Hematopoietic multipotent progenitor cell (in vitro differentiated cells): ENCODE measurements at places on chromosomes 3 and 15.

DNA sequence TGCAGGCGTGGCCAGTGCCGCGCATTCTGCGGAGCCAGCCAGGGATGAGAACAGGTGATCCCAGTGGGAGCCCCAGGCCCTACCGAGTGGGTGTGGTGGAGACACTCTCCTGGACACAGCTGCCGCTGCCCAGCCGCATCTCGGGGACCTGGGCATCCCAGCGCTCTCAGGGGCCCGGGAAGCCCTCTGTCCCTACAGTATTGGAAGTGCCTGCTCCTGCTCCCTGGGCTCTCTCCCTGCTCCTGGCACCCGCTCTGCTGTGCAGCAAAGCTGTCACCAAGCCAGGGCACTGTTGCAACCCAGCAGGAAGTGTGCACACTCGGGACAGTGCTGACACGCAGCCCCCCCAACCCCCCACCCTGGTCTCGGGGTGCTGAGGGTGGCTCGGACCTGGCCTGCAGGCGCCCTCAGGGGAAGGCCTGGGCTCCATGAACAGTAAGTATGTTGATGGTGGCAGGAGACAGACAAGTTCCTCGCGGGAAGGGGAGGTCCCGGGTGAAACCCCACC lies 1177.4 kb upstream of the GBE1 start:
- no peak for DNase-seq

DNA sequence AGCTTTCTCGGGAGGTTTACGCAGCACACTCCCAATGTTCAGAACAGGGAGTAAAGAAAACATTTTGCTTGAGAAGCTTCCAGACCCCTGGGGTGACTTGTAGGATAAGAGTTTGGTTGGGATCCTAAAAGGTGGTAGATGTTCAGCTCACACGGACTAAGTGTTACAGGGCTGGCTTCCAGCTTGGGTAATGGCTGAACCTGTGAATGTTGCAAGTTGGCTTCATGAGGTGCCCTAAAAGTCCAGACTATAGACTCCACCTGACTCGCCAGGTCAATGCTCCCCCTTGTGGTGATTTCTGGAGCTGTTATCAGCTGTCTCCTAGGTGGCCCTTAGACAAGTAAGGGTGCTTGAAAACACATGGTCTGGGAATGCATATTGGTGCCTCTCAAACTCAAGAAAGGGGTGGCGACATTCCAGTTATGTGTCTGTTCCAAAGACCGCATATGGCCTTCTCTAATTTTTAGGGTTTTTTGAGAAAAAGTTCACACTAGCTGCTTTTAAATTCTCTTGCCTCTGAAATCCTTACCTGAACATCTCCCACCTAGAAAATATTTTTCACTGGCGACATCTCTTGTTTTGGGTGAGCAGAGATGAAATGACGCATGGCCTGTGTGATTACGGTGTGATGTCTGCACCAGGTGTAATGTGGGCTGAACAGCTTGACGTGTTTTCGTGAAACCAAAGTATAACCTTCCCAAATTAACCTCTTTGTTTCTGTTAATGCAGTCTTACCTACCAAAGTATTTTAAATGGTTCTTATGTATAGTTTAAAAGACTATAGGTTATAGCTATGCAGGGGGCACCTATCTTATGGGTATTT lies 175.7 kb upstream of the KBTBD8 start:
- peak; percentile 42 for DNase-seq

- no peak for DNase-seq
These were observed 19.2 kb downstream of the LYSMD2 start for GRCh38 chr15:51718219-51718618.

DNA sequence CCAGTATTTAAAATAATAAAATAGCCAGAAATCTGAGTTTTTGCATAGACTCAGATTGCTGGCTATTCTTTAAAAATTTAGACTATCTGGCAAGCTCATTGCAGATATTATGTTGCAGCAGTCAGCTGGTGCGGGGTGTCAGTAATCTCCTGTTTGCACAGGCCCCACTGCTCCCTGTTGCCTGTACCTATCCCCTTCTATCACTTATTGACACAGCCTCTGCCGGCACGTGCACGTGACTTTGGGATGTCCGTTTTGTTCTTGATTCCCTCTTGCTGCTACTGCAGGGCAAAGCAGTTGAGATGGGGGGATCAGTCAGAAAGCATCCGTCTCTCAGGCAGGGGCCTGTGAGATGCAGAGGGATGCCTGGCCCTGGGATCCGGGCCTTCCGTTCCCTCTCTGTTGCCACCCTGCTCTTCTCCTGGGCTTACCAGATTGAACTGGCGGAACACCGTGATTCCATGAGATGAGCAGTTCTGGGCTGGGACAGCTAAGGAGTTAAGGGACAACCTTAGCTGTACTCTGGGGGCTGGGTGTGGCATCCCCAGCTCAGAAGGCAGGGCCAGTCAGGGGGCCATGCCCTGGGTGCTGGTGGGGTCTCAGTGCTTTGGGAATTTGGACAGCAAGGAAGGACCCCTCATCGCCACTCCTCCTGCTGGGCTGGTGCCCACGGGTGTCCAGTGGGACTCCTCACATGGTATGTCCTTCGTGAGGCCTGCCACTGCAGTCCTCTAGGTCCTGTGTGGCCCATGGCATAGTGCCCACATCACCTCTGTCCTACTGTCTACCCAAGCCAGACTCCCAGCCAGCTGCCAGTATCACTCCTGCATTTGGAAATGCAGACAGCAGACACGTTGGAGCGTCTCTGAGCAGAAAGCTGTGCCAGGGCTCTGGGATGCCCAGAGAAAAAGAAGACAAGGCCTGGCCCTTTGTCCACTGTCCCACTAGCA lies 11.8 kb downstream of the MRAS start:
- DNase-seq, result no peak

DNA sequence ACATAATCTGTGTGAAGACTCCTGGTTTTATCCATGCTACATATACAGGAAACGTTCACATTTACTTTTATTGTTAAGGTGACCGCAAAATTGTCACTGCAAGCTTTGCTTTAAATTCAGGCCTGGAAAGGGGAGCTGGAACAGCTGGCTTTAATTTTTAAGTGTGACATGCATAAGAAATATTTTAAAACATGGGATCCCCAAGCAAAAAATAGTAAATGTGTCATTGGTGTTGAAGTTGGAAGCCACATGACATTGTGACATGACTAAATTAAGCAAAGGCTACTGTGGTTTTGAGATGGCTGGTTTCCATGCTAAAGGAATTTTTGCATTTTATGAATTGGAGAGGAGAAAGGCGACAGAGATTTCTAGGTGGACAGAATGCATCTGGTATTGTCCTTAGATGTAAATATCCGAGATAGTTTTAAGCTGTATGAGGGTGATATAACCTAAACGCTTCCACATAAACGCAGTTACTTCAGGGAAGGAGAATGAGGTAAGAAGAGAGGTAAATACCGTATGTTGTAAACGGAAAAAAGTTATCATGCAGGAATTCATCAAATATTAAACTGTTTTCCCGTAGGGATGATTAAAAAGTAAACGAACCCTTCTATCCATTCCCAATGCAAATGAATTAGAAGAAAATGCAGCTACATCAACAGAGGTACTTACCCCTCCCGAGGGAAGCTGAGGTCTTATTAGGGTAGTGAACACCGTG lies 927 bp upstream of the FYTTD1 start:
- no peak for DNase-seq

DNA sequence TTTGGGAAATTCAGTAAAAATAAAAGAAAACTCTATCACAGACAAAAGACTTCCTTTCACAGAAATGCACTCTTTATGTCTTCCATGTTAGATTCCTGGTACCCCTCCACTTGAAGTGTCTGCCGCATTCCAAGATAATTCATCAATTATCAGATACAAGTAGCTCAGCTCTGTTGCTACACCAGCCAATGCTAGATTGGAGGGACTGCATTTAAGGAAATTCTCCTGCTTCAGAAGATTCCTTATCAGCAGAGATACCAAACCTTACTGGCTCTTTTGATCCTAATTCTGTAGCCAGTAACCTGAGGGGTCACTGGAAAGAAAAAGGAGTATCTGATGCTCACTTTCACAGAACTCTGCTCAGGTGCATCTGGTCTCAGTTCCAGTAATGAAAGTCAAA lies 63.9 kb downstream of the TM4SF4 start:
- DNase-seq, result no peak

- DNase-seq, result no peak
These were observed 23.0 kb downstream of the HSPBAP1 start for GRCh38 chr3:122770521-122771202.

- no peak for DNase-seq
These were observed 170.0 kb downstream of the SEMA6D start for GRCh38 chr15:47887241-47887800.

DNA sequence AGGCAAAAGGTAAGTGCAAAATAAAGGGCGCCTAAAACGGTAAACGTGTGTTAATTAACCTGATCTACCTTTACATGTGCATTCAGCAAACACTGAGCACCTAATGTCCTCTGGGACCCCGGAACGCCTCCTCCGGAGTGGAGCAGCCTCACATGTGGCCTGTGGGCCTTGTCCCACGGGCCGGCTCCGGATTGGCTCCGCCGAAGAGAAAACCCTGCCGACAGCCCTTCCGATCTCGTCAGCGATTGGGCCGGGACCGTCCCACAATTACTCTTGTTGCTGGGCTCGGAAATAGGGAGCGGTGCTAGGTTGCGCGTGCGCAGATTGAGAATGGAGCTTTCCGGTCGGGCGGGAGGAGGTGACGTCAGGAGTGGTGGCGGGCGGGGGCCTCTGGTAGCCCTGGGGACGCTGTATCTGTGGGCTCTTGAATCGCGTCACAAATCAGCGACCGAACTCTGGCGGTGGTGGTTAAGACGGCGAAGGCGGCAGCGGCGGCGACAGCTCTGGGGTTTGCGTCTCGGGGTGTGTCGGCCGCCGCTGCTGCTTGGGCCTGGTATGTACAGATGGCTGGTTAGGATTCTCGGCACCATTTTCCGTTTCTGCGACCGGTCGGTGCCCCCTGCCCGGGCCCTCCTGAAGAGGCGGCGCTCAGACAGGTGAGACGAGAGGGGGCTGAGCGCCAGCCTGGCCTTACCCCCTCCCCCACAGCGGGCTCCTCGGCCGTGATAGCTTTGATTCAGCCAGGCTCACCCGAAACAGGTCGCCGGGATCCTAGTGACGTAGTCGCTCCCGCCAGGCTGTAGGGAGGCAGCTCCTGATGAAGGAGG lies at the start of gene SENP2:
TSS of gene SENP2 (plus strand) at position 437 of the 827 bp plus-strand sequence. CDS start at position 556, 119 bp downstream.
- DNase-seq, result peak; percentile 100

GRCh38 chr3:14138878-14139655 lies 14.2 kb downstream of the TMEM43 start:
- no peak for DNase-seq
